ENCODE measurements at places on chromosomes 13 and 19.
A peak's percentile ranks its signal among the peaks of the same experiment; 100 is the strongest.

DNA sequence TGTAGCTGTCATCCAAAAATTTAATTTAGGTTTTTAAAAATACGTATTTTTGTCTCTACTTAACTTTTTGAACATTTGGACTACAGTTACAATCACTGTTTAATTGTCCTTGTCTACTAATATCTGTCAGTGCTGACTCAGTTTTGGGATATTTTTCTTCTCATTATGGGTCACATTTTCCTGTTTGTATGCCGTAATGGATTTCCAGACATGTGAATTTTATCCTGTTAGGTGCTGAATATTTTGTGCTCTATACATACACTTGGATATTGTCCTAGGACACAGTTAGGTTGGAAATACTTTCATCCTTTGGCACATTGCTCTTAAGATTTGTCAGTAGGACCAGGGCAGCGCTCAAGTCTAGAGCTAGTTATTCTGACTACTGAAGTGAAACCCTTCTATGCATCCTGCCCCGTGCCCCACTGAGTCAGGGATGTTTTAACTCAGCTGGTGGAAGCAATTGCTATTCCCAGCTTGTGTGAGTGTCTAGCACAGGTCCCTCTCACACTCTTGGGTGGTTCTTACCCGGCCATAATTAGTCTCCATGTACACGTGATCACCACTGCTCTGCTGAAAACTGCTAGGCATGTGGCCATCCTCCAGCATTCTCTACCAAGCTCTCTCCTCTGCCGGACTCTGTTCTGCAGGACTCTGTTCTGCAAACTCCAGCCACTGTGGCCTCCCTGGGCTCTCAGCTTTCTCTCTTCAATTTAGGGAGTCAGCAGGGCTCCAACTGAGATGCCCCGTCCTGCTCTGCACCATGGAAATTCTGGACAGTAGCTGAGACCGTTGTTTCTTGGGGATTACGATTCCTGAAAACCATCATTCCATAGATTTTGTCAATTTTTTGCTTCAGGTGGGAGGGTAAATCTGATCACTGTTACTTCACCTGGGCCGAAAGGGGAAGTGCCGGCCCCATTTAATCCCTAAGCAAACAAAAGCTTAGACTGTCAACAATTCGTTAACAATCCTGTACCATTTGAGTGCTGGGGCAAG, 11.1 kb downstream of the PROZ start:
- DNase-seq = peak; percentile 49

DNA sequence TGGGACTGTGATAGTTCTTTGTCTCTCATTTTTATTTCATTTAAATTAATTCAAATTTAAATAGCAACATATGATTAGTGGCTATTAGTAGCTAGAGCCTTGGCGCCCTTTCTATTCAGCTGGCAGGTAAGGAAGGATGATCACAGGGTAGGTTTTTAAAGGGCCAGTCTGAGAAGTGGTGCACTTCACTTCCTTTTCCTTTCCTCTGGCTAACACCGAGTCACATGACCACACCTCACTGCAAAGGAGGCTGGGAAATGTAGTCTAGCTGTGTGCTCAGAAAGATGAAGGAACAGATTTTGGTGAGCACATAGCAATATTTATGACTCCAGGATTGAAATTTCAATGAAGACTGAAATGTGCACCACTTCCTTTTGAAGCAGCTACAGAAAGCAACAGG, 128.7 kb downstream of the TSHZ3 start:
- DNase-seq = no peak

GRCh38 chr19:45653634-45654033, 14.4 kb upstream of the GIPR start:
- no peak for DNase-seq

DNA sequence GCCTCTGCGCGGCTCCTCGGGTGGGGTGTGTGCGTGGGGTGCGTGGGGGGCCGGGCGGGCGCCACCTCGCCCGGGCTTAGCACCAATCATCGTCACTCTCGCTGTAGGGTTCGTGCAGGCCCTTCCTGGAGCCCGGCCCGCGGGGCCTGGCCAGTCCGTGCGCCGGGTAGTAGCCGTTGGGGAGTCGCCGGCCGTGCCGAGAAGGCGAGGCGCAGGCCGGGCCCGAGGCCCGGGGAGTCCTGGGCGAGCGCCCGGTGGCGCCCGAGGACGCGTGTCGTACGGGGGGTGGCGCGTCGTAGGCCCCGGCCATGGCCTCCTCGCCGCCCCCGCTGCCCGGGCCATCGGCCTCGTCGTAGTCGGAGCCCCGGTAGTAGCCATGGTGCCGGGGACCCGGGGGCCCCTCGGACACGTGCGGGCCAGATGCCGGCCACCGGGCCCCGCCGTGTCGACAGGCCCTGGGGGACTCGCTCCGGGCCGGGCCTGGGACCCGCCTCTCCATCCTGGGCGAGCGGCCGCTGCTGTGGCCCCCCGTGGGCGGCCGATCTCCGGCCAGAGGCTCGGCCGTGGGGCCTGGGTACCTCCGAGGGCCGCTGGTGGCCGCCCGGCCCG, 57.1 kb downstream of the IER2 start:
- no peak for DNase-seq

DNA sequence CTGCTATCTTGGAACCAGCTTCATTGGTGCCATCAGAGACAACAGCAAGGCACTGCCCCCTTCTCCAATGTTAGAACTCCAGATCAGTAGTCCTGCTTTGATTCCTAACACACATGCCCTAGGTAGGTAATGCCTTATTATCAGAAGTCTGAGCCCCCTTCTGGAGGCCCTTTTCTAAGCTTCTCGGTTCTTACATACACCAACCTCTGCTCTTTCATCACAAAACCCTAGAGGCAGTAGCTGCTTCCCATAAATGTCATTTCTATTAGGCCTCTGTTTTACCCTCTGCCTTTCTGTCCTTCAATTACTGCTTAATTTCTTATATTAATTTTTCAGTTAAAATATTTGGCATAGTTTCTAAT, 65.3 kb upstream of the KLHL1 start:
- no peak for DNase-seq

- no peak for DNase-seq
Observed at GRCh38 chr19:17329366-17330261, 5.0 kb downstream of the ANO8 start.

All from T47D (cell line).